Activated T-cell treated with anti-CD3 and anti-CD28 coated beads for 48 hours (primary cell): ENCODE measurements at places on chromosomes 12 and 14.

DNA sequence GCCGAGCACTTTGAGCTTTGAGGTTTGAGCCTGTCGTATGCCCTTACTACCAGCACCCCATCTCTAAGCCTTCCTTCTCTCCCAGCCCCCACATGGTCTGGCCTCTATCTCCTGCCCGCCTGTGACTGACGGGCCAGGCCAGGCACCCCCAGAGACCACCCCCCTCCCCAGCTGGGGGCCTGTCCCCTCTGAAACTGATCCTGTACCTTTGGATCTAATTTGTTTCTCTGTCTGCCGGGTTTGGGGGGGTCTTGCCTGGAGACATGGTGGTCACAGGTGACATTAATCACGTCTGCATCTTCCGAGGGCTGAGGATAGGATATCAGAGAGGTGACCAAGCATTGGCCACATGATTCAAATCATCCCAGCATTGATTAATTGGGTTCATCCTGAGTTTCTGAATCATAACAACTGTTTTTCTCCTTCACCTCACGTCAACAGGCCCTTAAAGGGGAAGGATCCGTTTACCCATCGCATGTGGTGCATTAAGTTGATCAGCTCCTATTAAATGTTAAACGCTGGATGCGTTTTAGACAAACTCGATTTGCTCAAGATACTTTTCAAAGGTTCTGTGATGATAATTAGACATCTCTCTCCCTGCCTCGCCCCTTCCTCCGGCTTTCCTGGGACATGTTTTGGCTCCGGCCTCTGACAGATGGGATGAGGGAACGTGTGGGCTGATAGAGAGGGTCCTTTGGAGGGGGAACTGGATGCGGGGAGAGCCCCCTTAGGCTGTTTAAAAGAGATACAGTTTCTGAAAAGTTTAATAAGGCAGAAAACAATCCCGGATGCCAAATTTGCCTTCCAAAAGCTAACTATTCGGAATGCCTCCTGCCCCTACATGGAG is 63.3 kb upstream of the TBX3 start:
- DNase-seq = no peak

DNA sequence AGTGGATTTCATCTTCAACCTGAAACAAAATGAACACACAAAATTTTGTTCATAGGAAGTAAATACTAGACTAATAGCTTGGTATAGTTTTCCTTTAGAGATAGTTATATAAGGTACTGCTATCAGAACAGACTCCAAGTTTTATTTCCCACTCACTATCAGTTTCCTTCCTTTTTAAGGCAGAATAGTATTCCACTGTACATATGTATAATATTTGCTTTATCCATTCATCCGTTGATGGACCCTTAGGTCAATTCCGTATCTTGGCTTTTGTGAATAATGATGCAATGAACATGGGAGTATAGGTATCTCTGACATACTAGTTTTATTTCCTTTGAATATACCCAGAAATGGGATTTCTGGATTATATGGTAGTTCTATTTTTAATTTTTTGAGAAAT is 3.7 kb downstream of the CCNB1IP1 start:
- no peak for DNase-seq

GRCh38 chr14:56657604-56658003 is 78.0 kb downstream of the TMEM260 start:
- DNase-seq = no peak

- DNase-seq = no peak
These were observed 5.6 kb upstream of the SPATA7 start for GRCh38 chr14:88379706-88380343.

DNA sequence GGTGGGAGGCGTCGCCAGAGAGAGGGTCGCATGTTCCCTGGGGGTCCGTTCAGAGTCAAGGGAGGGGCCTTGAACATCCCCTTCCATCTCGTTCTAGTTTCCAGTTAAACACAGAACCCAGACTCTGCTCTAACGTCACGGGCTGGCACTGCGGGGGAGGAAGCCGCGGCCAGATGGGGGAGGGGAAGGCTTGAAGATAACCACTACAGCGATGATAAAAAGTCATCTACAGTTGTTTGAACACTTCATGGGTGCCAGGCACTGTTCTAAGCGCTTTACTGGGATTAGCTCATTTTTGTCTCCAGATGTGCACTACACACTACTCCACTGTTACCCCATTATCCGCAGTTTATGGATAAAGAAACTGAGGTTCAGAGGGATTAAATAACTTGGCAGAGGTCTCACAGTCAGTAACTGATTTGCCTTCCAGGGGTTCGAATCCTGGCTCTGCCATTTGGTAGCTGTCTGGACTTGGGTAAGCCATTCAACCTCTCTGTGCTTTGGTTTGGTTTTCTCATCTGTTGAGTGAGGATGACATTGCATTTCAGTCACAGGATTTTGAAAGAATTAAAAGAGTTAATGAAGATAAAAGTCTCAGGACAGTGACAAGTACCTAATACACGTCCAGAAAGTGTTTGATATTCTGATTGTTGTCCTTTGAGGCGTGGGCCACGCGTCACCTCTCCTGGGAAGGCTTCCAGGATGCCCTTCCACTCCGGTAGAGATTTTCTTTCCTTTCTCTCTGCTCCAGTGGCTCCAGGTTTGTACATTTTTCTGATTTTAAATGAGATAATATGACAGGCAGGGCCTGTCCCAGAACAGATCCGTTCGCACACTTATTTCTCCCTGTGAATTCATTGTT is 798 bp upstream of the RASAL1 start:
- DNase-seq = peak; percentile 66

GRCh38 chr12:83904175-83904574 is 1008.4 kb downstream of the SLC6A15 start:
- DNase-seq = no peak

GRCh38 chr14:68792979-68793733 is at the start of gene ZFP36L1:
Gene ZFP36L1, minus strand, starts transcription at chr14:68793067. Its CDS starts 129 bp downstream, at chr14:68792938.
- peak; percentile 82 for DNase-seq

GRCh38 chr12:81203671-81204204 is 125.9 kb downstream of the ACSS3 start:
- DNase-seq = no peak

DNA sequence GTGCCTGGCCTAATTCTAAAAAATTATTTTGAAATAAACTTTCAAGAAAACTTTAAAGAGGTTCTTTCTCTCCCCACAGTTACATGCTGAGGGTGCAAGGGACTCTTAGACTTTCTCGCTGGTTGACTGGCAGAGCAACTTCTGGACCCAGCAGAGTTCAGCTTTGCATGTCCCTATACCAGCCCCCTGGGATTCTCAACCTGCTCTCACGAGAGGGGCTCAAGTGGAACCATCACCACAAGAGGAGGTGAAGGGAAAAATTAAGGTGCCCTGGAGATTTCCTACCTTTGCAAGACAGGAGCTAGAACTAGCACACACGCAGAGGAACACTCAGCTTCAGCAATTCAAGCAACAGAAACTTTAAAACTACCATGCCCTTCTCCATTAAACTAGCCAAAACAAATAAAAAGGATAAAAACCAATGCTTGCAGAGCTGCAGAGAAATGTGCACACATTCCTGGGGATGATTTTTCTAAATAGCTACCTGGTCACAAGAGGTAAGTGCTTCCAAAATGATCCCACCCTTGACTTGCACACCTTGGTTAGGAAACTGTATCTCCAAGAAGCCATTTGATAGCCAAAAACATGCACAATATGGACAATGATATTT is 2.5 kb downstream of the HVCN1 start:
- DNase-seq = no peak

DNA sequence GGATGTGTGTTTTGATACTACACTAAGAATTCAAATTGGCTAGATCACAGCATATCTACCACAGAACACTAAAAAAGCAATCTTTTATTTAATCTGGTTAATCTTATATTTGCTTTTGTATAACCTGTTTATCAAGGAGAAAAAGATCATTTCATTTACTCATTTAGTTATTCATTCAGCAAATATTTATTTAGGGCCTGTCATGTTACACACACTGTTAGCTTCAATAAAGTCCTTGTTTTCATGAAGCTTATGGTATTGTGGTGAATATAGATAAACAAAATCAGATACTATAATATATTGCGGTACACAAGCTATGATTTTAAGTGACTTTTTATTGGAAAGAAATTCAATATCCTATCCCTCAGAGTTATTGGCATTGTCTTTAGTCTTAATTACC is 350.8 kb downstream of the LRFN5 start:
- no peak for DNase-seq

- no peak for DNase-seq
These were observed 1.0 kb upstream of the ANG start for GRCh38 chr14:20687362-20688166.

- DNase-seq = peak; percentile 12
These were observed 595 bp upstream of the METAP2 start for GRCh38 chr12:95473231-95473883.
